ENCODE measurements at places on chromosomes 7 and 10.

GRCh38 chr10:84371944-84372343 lies 43.6 kb downstream of the CCSER2 start:
- no peak for DNase-seq

DNA sequence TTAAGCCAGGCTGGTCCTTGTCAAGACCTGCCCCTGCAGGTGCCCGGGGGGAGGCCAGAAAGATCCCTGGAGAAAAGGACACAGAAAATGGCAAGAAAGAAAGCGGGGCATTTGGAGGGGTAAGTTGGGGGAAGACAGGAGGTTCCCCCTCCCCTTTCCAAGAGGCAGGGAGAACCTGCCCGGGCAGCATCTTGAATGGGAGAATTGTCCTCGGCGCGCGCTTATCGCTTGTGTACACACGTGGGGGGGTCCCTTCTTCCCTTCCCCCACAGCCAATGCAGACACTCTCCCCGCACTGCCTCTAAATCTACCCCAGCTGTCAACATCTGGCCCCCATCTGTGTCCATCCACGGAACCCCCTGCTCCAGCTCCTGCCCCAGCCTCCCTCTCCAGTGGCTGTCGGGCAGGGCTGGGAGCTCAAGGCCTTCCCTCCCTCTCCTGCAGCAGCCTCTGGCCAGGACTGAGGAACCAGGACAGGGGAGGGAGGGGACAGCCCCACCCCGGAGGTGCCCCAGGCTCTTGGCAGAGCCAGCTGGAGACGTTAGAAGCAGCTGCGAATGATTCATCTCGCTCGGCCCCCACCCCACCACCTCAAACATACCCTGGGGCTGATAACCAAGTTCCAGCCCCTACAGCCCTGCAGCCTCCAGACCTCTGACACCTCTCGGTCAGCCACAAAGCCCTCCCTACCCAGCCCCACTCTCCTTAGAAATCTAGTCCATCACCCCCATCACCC lies 25.3 kb downstream of the EPHB4 start:
- no peak for DNase-seq

DNA sequence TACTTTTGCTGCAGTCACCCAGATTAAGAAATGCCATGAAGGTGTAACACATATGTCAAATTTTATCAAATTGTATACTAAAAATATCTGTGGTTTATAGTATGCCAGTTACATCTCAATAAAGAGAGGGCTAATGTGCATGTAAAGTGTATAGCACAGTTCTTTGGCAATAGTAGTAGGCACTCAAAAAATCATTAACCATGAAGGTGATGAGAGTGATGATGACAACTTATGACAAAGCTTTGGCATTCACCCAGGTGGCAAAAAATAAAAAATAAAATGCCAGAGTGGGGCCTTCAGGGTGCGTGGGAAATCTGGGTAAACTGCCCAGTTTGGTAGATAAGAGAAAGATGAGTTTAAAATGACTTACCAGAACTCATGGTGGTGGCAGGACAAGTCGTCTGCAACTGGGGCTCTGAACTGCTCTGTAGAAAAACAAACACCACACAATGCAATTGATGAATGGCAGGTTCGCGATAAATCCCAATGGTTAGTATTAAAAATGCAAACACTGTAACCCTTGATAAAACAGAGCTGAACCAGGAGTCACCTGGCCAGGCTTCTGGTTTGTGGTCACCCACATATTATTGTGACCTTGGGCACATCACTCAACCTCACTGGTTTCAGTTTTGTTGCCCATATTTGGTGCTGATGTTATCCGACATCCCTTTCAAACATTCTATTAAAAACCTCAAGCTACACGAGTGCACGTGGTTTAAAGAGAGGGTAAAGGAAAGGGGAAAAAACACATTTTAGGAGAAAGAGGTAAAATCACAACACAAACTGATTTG lies 120.2 kb downstream of the SORBS1 start:
- no peak for DNase-seq

GRCh38 chr7:109890622-109891021 lies 1200.3 kb upstream of the LRRN3 start:
- no peak for DNase-seq

DNA sequence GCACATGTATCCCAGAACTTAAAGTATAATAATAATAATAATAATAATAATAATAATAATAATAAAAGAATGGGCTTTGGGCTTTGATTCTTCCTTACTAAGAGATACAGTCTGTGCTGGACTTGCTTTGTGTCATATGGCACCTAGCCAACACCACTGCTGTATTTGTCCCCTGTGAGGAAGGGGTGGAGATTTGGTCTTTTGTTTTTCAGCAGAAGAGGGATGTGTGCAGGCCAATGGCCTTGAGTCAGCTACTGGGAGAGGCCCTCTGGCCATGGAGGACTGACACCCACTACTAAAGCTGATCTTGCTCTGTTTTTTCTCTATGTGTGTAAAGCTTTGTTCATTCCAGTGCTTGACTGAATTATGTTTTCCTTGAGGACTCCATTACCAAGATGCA lies 573.0 kb upstream of the PCDH15 start:
- no peak for DNase-seq

- DNase-seq, result no peak
These were observed 25.5 kb downstream of the JAZF1 start for GRCh38 chr7:28155019-28155660.

GRCh38 chr10:3828404-3829155 lies 43.6 kb upstream of the KLF6 start:
- no peak for DNase-seq

DNA sequence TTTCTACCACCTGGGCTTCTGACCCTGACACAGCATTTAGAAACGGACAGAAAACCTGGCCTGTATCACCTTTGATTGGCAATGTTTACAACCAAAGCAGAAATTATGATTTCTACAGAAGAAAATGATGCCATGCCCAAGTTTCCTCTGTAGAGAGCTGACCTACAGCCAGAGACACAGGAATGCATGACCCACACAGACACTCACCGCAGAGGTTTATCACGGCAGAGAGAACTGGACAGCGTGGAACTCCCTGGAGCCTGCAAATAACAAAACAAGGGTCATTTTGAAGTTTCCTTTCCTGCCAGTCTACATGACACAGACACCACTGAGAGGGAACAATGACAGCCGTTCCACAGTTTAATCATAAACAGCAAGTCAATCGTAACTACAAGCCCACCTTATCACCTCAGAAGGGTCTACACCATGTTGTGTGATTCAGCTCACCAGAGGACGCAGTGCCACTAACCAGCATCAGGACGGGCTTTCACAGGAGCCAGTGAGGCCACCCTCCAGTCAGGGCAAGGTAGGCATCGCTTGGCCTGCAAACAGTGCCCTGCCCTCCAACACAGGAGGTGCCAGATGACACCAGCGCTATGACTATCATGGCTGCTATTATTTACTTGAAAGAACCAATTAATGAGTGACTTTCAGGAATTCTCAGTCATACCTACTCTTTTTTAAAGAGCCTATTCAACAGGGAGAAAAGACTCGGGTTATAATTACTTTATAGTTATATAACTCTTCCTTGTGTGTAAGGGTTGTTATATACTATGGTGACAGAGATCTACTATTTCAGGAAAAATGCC lies 139.9 kb downstream of the TNS3 start:
- no peak for DNase-seq

DNA sequence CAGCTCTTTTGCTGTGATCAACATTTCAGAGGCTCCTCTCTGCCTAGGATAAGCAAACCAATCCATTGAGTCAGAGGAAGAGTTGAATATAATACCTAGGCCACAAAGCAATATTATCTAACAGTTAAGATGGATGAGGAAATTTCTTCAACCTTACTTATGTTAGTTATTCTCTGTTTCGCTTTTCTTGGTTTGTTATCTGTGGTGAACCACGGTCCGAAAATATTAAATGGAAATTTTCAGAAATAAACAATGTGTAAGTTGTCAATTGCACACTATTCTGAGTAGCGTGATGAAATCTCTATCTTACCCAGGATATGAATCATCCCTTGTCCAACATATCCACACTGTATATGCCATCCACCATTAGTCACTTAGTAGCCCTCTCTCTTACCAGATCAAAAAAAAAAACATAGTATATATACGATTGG lies 1.5 kb upstream of the HTR7 start:
- DNase-seq, result no peak

- DNase-seq, result no peak
These were observed 8.8 kb upstream of the SPAM1 start for GRCh38 chr7:123916240-123916724.

DNA sequence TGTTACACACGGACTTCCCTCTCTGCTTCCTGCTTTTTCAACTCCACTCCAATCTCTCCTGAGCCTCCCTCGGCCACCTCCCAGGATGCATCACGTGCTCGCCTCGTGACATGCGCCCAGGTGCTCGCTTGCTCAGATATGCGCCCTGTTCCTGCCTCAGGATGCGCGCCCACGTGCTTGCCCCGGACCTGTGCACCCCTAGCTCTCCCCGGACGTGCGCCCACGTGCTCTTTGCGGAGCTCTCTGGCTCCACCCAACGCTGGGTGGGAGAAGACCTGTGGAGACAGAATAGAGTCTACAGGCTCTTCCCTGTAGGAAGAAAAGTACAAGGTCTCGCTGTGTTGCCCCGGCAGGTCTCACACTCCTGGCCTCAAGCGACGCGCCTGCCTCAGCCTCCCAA lies 23.1 kb downstream of the PARD3 start:
- no peak for DNase-seq

DNA sequence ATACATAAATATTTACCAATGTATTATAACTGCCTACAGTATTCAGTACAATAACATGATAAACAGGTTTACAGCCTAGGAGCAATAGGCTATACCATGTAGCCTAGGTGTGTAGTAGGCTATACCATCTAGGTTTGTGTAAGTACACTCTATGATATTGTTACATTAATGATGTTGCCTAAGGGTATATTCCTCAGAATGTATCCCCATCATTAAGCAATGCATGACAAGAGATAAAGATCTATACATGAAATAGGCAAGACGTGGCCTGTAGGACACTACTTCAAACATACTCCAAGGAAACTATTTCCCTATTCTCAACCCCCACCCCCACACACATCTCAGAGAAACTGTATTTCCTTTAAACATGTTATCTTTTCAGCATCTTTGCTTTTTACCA lies 15.3 kb upstream of the ADAM22 start:
- no peak for DNase-seq

DNA sequence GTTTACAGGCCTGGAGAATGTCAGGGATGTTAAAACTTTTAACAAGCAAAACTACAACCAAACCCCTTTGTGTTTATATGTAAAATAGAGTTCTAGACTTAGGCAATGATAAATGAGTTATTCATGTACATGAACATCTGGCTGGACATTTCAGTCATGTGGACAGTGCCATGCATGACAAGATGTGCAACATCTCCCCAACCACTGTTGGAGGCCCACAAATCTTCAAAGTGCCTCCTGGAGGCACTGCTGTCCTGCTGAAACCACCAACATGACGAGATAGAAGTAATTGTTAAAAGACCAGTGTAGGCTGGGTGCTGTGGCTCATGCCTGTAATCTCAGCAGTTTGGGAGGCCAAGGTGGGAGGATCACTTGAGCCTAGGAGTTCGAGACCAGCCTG lies 18.4 kb downstream of the PPIA start:
- DNase-seq, result no peak

GRCh38 chr10:1724921-1725488 lies 12.3 kb downstream of the ADARB2 start:
- no peak for DNase-seq

- no peak for DNase-seq
These were observed 25.9 kb upstream of the PTPRN2 start for GRCh38 chr7:158613481-158613880.

DNA sequence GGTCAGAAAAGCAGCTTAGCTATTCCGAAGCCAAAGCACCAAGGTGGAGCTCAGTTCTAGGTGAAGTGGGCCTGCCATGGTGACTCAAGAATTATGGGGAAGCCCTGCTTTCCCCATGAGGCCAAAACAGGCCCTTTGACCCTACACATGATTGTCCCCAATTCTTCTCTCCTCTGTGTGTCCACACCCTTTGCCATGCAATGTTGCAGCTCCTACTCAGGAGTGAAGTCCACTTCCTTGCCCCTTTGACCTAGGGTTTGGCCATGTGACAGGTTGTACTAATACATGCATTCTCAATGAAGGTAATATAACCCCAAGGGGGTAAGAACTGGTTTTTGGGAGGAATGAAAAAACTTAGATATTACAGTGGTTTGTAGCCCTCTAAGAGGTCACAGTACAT lies 67.6 kb upstream of the MKRN1 start:
- no peak for DNase-seq

- DNase-seq, result no peak
These were observed 1.6 kb downstream of the ADCK2 start for GRCh38 chr7:140674356-140674800.

GRCh38 chr10:25497246-25497645 lies 322.4 kb downstream of the GPR158 start:
- DNase-seq, result no peak

DNA sequence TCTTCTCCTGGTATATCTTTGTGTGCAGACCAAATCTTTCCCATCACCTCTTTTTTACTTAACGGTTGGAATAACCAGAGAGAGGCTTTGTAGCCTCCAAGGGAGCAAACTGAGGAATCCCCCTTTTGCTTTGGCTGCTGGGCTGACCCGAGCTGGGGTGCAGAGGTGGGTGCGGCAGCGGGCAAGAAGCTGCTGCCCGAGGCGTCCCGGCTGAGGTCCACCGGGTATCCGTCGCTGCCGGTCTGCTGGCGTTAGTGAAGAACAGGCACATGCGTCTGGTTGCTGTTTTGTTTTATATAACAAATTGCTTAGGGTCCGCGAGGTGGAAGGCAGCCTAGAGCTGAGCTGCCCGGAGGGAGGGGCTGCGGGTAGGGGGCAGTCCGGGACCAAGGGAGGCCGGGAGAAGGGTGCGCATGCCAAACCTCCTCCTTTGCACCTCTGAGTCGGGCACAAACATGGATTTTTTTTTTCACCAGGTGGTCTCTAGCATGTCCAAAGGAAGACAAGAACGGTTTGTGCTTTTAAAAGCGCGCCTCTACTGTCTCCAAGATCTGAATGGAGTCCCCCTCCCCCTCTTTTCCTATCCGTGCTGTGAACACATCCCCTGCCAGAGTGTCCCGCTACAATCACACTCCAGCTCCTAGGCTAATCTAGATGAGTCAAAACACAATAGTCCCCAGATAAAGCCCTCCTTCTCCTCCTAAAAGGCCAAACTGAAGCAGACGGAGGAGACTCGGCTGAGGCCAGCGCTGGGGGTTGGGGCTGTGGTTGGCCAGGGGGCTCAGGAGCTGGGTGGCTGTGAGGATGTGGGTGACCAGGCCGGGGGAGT lies 6.8 kb upstream of the GATA3 start:
- DNase-seq, result no peak

Measured in activated B cell treated with CpG ODN at 0.5 μM for 24 hours (primary cell).